ENCODE measurements at places on chromosomes 1 and 21.

DNA sequence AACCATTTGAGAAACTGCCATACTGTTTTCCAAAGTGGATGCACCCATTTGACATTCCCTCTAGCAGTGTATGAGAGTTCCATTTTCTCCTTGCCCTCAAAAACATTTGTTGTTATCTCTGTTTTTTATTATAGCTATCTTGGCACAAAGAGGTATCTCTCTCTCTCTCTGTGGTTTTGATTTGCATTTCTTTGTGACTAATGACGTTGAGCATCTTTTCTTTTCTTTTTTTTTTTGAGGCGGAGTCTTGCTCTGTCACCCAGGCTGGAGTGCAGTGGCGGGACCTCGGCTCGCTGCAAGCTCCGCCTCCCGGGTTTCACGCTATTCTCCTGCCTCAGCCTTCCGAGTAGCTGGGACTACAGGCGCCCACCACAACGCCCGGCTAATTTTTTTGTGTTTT lies 17.4 kb upstream of the ZMYM6 start:
- no peak for DNase-seq

DNA sequence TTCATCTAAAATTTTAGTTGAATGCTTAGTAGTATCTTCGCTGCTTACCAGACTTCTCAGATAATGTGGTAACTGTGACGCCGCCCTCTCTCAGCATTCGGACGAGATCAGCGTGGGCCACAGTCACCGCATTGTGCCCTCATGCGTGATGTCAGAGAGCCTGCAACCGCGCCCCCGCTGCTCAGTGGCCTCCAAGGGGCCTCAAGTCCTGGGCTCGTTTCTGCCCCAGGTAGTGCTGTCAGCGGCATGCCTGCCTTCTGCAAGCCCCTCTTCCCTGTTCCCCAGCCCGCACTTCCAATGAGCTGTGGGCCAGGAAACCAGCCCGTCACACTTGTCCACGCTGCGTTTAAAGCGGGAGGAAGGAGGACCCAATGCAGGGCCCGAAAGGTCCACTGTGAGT lies 61.6 kb upstream of the TRAPPC10 start:
- DNase-seq: no peak

DNA sequence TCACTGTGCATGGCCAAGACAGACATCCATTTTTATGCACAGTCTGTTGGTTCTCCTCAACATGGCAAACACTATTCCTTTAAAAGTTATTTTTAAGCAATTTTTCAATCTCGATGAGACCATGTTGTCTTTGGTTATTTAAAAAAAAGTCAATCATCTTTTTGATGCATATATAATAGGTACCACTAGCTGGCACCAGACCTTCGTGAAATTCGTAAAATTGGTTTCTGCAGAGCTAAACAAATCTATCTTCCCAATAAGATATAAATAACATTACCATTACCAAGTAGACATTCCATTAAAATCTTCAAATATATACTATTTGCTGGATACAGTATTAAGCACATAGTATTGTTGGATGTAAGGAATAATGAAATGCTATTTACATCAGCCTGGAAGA lies 220.0 kb upstream of the GREM2 start:
- no peak for DNase-seq

- DNase-seq: no peak
Observed at GRCh38 chr1:61568460-61569302, 156.3 kb downstream of the TM2D1 start.

DNA sequence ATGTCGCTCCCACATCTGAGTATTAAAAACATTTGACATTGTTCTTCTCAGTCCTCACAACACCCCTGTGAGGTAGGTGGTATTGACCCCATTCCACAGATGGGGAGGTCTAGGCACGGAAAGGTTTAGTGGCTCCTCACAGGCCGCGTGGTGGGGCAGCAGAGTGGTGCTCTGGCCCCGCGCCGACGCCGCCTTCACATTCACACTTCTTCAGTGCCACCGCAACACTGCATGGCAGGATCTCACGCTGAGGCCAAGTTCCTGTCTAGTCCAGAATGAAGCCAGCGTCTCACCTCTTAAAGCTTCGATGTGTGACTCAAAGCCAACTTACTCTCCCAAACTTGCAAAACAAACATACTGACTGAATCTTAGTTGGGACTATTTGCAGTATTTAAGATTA lies 12.1 kb downstream of the ICMT start:
- DNase-seq: no peak

DNA sequence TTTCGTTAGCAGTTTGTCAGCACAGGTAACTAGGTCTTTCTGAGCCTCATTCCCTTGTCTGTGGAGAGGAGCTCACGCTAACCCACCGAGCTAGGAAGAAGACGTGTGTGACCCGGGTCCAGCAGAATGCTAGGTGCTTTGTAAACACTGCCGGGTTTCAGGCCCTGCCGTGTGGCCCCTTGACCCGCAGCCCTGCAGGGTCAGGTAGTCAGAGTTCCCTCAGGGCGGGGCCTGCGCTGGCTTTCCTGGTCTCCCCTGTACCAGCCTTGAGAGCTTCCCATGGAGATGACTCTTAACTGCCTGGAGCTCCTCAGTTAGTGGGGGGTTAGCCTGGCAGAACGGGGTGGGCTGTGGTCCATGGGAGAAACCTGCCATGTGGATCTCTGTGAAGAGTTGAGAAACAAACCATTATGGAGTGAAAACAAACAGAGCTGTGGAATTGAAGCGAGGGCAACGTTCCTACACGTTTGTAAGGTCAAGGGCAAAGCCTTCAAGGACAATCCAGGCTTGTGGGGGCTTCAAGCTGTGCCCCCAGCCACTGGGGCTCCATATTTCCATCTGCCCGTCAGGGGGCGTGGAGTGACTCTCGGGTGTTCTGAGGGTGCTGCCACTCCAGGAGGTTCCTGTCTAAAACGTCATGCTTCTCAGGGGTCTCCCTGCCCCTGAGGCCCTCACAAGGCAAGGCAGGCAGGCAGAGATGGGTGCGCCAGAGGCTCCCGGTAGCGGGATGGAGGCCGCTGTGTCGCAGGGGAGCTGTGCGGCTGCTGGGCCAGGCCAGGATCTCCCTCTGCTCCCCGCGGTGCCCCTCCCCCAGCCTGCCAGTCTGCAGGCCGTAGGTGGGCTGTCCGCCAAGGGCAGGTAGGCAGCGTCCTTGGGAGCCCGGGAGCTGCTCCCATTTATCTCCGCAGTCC lies 23.8 kb downstream of the LHX4 start:
- no peak for DNase-seq

DNA sequence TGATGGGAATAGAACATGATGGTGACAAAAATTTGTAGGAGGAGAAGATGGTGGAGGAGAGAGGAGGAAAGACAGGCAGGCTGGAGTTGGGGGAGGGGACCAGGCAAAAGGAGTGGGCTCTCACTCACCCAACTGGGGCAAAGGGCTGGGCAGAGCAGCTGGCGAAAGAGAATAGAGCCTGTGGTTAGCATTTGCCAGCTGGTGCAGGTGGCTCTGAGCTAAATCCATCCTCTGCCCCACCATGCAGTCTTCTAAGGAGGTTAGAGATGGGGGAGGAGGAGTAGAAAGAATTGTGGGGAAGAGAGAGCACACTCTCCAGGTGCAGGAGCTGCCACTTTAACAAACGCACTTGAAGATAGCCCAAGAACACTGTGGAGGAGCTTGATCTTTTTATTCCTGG lies 27.6 kb upstream of the SLAMF1 start:
- no peak for DNase-seq

DNA sequence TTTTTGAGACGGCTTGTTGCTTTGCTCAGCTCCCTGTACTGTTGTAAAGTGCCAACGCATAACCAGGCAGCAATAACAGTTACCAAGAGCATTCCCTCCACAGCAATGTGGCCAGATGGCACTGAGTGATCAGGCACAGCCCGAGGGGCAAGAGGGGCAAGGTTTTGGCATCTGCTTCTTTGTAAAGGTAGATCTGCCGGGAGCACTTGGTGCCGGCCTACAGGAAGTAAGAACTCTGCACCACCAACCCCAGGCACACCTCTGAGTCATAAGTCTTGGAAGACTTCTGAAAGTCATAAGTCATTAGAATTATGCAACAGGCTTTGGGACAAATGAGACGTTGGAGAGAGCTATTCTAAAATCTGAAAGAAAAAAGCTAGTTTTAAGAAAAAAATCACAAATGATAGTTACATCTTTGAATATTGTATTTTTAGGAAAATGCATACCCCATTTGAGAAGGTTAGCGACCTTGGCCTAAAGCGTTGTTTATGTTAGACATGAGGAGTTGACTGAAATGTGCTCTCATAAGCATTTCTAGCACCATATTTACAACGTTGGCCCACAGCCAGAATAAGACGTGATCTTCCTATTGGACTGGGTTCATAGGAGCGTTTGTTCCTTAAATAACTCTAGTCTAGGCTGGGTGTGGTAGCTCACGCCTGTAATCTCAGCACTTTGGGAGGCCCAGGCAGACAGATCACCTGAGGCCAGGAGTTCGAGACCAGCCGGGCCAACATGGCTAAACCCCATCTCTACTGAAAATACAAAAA lies 37.7 kb upstream of the MAP10 start:
- no peak for DNase-seq

GRCh38 chr1:58481962-58482361 lies 64.6 kb downstream of the OMA1 start:
- no peak for DNase-seq

DNA sequence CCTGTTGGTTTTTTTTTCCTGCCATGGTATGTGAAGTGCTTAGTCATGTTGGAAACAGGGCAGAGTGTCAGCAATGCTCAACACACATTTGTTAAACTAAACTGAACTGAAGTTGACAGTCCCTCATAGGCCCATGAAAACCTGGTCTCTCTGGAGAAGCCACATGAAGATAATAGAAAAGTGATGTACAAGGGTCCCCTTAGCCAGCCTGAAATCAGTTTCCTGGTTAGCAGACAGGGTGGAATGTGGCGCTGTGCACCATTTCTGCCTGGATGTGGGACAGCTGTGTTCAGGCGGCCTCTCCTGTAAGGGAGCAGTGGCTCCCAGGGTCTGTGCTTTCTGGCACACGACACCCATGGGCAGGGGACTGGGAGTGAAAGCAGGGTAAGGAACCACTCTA lies 9.9 kb upstream of the CHI3L1 start:
- DNase-seq: no peak

DNA sequence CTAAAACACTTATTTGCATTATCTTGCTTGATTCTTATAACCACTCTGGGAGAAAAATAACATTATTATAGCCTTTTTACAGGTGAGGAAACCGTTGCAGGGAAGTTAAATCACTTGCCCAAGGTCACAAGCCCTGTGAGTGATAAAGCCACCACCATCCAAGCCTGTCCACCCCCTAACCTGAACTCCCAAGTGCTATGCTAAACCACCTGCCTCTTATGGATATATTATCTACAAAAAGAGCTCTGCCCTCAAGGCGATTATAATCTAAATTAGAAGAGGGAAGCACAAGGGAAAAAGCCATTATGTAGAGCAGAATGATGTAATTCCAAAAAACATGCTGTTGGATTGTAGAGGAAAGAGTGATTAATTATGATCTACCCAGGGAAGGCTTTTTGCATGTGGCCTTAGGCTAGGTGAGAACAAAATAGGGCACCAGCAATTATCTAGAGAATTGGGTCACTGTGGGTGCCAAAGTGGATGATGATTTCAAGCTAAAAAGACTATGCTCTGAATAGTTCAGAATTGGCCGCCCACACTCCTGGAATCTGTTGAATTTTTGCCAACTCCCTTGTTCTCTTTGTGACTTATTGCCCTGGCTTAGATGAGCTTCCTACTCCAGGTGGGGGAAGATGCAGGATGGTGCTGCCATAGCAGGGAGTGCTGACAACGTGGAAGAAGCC lies 205.3 kb downstream of the FGGY start:
- no peak for DNase-seq

DNA sequence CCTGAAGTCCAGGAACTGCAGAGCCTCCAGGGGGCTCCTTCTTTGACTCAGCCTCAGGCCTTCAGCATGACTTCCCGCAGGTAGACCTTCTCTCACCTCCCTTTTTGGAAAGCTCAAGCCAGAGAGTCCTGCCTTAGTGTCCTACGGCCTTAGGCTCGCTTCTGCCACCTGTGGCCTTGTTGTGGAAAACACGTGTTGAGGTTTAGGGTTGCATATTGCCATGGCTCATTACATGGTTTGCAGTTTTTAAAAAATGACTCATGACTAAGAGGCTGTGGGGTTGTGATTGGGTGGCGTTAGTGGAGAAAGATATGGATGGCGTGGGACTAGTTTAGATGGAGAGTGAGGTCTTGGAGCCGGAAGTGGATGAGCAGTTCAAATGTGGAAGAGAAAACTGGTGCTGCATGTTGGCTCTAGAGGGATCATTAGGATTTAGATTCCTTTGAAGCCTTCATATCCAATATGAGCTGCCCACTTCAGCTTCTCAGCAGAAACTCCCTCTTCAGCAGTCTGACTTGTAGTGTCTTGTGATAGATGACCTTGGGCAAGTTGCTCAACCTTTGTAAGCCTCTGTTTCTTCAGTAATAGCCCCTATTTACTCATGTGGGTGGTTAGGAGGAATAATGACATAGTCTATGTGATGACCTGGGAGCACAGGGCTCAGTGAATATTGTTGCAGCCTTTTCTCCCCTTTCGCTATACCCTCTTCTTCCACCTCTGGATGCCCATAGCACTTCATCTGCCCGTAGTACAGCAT lies 6.5 kb upstream of the FGGY start:
- no peak for DNase-seq

- no peak for DNase-seq
Observed at GRCh38 chr1:159831412-159832141, 4.9 kb downstream of the SLAMF8 start.

- DNase-seq: no peak
Observed at GRCh38 chr21:44927587-44928461, 7.1 kb upstream of the ITGB2 start.

- peak; percentile 62 for DNase-seq
Observed at GRCh38 chr1:93908394-93909145, 660 bp downstream of the GCLM start.

DNA sequence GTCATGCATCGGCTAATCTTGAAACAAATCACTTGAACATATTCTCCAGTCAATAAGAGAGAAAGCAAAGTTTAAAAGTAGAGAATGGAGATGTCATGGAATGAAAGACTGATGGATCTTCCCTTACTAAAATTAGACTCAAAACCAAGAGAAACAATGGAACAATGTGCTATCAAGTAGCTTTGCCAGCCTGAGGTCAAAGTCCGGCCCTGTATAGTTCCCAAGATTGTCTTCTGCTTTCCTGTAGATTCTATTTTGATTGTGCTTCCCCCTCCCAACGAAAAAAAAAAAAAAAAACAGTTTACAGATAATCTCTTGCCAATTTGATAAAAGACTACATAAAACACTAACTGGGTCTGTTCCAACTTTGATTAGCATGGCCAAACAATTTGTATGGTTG lies 40.8 kb upstream of the KIRREL1 start:
- DNase-seq: no peak

DNA sequence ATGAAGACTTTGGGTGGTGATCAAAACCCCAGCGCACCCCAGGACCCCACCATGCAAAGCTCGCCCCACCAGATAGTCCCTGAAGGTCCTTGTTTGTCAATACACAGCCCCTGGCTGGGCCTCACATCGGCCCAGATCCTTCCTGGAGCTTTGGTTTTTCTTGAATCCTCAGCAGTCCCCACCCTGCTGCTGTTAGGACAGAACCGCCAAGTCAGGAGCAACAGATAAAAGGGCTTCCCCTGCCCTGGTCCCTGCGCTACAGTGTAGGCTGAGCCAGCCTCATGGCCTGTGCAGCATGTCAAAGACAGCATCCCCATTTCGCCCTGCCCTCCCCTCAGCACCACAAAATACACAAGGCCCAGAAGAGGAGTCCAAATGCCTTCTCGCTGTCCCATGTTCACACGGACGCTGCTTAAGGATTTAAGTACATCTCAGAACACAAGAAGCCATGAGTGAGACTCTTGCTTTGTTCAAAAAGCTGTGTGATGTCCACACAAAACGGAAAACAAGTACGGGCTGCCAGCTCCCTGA lies 65.7 kb downstream of the PSMG1 start:
- no peak for DNase-seq

- DNase-seq: no peak
Observed at GRCh38 chr21:44088401-44088780, 18.8 kb upstream of the PWP2 start.

- DNase-seq: no peak
Observed at GRCh38 chr1:245604979-245605378, 450.2 kb downstream of the KIF26B start.

Measured in hematopoietic multipotent progenitor cell treated with erythropoietin and hydrocortisone succinate and interleukin-3 and kit ligand, for 15 days (in vitro differentiated cells).